Thyroid gland (tissue), 4 donors: ENCODE measurements at places on chromosomes 11 and 22.

DNA sequence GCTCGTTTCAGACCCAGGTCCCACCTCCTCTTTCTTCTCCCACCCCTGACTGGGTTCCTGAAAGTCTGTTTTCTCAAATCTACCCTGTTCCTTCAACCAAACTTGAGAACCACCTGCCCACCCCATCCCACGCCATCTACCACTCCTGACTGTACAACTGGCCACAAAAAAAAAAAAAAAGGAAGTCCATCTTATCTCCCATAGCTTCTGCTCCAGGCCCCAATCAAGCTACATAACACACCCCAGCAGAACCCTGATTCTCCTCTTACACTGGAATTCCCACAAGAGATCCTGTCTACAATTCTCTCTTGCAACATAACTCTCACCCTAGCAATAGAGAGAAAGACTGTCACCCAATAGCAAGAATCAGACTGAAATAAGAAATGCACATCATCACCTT lies 39.2 kb upstream of the CHST1 start:
- DNase-seq: no peak

GRCh38 chr11:45026835-45027234 lies 76.2 kb upstream of the TP53I11 start:
- no peak for DNase-seq

GRCh38 chr11:58254936-58255335 lies 13.1 kb downstream of the OR10W1 start:
- no peak for DNase-seq

DNA sequence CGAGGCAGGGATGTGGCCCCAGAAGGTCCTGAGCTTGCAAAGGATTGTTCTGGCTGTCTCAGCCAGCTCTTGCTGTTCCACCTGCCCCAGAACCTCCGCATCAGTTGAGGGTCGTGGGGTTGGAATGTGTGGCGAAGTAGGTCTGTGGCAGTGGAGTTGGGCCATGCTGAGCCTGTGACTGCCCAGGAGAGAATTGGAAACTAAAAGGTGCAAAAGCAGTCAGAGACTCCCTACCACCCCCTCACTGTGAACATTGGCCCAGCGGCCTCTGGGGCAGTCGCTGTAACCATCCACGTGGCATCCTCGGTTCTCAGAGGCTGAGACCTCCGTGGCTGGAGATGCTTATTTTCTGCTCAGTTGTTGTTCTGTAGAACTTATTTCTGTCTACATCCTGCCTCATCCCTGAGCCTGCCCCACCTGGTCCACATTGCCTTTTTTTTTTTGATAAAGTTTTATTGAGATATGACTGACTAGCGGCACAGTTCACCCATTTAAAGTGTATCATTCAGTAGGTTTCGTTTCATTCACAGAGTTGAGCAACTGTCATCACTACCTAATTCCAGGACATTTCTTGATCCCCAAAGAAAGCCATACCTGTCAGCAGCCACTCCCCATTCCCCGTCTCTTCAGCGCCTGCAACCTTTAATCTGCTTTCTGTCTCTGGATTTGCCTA lies 22.3 kb upstream of the DGCR8 start:
- DNase-seq: no peak

DNA sequence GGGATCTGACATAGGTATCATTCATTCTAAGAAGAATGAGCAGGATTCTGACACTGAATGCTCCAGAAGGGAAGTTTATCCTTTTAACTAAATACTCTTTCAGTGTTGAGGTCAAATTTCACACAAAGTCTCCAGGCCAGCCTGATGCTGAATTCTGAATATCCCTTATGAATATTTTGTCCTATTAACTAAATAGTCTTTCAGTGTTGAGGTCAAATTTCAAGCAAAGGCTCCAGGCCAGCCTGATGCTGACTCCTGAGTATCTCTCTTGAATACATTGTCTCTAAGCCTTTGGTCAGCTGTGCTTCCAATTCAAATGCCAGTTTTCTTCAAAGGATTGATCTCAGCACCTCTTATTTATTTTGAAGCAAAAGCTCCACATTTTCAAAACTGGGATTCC lies 676.8 kb downstream of the NTM start:
- no peak for DNase-seq

DNA sequence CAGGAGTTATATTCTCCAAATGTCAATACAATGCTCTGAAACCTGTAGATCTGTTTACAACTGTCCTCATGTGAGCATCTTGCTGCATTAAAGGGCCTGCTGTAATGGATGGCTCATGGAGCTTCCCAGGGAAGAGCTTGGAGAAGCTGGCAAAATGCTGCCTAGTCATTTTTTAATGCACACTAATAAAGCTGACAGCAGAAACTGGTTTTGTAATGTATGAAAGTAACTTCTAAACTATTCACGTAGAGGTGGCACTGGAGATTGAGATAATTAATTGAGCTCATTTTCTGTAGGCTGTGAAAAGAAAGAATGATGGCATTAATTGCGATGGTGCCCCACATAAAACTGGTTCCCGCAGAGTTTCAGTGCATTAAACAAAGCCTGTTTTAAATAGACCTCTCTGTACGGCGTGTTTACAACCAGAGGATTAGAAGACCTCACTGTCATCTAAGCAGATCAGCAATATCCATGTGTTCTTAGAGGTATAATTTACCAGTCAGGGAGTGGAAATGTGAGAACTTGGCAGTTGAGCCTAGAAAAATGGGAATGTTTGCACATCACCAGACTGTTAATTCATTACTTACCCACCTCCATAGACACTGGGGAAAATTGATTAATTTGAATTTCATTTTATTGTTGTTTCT lies 16.0 kb downstream of the POLA2 start:
- no peak for DNase-seq

DNA sequence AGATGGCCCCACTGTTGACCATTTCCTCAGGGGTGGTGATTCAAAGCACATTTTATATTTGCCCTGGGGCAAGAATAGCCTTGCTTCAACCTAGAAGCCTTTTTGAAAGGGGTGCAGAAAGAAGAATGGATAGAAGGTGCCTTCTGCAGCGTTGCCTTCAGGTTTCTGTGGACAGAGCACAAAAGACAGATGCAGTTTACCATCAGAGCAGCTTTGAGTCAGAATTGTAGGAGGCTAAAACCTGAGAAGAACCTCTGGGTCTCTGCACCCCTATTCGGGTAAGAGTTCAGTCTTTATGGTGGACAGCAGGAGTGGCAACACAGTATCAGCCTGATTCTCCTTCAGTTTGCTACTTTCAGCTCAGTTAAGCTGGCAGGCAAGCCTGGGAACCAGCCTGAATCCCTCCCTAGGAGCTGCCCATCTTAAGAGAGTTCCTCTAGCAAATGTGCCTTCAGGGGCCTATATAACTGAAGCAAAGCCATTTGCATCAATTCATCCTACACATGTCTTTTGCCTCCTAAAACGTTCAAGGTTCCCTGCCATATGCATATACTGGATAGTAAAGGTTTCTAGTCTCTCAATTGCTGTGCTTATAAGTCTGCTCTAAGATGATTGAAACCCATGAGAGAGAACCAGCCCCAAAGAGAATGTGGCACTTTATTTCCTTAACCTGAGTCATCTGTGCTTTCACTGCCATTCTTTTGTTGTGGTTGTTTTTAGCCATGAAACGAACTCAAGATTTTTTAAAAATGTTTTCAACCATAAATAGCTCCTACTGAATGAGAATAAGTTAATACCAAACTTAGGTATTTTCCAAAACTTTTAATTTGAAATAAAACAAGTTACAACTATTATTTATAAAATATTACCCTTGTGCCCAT lies 123.0 kb downstream of the TRIM44 start:
- DNase-seq: no peak

DNA sequence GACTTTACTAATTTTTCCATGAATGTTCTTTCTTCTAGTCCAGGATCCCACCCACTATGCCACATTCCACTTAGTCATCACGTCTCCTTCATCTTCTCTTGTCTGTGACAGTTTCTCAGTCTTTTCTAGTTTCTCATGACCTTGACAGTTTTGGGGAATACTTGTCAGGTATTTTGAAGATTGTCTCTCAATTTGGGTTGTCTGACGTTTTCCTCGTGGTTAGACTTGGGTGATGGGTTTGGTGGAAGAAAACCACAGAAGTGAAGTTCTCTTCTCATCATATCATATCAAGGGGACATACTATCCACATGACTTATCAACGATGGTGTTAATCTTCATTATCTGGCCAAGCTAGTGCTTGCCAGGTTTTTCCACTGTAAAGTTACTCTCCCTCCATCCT lies 102.4 kb downstream of the LRRC32 start:
- DNase-seq: no peak

DNA sequence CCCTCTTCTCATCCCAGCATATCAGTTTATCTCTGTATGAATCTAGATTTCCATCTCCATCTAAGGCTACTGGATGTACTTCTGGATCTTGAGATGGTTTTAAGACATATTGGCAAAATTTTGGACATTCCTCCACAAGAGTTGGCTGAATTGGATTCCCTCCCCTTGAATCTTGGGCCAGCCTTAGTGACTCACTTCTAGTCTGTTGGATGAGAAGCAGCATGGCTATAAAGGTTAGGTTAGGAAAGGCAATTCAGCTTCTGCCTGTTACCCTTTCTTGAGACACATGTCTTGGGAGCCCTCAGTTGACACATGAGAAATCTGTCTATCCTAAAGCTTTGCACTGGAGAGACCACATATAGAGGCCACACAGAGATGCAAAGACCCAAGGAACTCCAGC lies 73.0 kb upstream of the PGR start:
- DNase-seq: no peak

- DNase-seq: no peak
Measured at GRCh38 chr11:28009996-28010395, 98.0 kb downstream of the KIF18A start.

DNA sequence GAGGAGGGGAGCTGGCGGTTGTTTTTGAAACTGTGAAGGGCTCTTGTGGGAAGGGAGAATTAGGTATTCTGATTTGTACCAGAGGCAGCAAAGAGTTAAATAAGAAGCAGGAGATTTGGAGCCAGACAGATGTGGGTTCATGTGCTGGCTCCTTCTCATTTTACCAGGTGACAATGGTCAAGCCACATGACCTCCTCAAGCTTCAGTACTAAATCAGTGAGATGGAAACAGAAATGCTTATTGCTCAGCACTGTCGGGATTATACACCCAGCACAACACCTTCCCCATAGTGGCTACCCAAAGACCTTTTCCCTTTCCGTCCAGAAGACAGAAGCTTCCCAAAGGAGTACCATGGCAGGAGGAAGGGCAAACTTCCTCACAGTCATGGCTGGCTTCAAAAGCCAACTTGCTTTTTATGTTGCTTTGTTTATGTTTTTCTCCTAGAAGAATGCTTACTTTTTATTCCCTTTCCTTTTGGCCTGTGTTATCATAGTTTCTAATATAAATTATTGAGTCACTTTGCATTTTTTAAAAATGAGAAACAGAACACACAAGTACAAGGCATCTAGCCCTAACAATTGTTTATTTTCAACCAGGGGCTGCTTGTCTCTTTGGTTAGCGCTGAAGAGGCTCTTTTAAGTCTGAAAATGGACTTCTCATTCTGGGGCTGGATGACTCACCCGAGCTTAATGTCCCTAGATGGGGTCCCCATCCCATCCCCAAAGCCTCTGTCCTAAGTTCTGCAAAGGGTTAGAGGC lies 181.5 kb upstream of the ZBED5 start:
- DNase-seq: no peak

- peak; percentile 73 for DNase-seq
Measured at GRCh38 chr11:8168485-8169257, at the start of gene RIC3. Gene RIC3, minus strand, starts transcription at chr11:8169025. Its CDS starts 36 bp downstream, at chr11:8168989.

- no peak for DNase-seq
Measured at GRCh38 chr22:29039148-29039547, 22.5 kb downstream of the C22orf31 start.

DNA sequence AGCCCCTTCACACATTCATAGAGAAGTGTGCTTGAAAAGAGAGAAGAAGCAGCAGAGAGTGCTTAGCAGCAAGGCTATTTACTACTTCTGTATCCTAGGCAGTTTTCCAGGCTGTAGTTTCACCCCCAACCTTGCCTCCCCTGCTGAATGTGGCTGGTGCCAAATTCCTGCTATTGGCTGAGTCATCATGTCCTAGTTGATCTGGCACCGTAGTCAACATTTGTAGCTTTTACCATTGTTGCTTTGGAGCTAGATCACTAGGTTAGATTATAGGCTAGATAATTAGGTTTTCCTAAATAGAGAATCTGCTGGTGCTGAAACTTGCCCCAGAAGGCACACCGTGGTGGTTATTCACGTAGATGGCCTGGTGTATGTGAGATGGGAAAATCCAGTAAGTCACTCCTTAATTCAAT lies 32.7 kb downstream of the ARHGAP42 start:
- DNase-seq: peak; percentile 84

DNA sequence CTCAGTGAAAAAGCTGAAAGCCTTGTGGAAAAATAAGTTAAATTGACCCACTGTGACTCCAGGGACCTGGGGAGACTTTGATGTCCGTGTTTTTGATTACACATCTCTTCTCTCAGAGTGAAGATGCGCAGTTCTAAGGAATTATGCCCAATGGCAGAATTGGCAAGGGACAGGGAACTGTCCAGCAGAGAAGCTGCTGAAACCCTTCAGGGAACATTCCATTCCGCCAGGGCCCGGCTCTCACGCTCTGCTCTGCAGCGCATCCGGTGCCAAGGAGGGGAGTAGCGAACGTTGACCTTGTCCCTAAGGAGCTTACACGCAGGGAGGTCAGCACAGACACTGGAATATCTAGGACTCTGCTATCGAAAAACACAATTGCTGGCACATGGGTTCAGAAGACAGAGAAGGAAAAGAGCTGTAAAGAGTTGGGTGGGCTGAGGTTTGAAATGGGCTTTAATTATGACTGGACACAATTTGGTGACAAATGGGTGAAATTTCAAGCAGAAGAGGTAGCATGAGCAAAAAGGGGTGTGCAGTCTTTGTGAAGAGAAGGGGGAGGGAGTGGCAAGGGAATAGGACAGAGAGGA lies 64.5 kb upstream of the B3GAT1 start:
- DNase-seq: peak; percentile 52

DNA sequence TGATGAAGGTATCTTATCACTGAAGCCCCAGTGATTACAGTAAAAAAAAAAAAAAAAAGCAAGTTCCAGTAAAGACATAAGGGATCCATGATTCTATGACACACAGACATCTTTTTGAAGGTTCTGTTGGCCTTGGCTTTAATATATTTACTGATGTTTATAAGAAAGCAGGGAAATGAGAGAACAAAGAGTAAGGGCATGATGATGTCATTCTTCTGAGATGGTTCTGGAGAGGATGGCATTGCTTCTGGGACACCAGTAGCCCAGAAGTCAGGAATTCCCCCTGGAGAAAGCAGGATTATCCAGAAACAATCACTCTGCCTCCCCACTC lies 233.6 kb downstream of the FAM76B start:
- no peak for DNase-seq

- no peak for DNase-seq
Measured at GRCh38 chr11:11780858-11781257, 60.9 kb upstream of the USP47 start.

- no peak for DNase-seq
Measured at GRCh38 chr11:129061492-129062230, 119.0 kb upstream of the TP53AIP1 start.

- DNase-seq: no peak
Measured at GRCh38 chr11:7585816-7586215, 72.0 kb downstream of the PPFIBP2 start.

GRCh38 chr11:71214553-71215424 lies 37.6 kb downstream of the SHANK2 start:
- DNase-seq: no peak

DNA sequence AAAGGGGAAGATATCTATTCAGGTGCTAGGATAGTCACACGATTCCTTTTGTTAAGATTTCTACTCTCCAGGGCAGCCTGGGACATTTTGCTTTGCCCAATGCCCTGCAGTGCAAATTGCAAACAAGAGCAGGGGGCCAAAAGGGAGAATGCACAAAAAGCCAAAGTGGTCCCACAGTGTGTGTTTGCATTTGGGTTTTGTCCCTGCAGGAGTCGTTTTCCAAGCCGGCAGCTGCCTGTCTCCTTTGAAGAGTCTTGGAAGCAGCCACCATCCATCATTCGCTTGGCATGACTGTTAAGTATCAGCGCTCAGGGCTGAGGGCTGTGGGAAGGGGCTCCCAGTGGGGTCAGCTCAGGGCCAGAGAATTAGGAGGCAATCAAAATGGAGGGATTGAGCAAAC lies 184.7 kb downstream of the MIAT start:
- no peak for DNase-seq
